Stimulated activated CD8-positive, alpha-beta memory T cell treated with anti-CD3 and anti-CD28 coated beads, Interleukin-15, amount 100 ng/mL, for 4 hours (primary cell): ENCODE measurements at places on chromosomes 13 and 19.

- DNase-seq, result no peak
Measured at GRCh38 chr13:86684402-86684801, 885.2 kb upstream of the SLITRK6 start.

- no peak for DNase-seq
Measured at GRCh38 chr19:54152878-54153524, 6.5 kb downstream of the LENG1 start.

GRCh38 chr13:98142380-98143156, at the start of gene FARP1:
Gene FARP1, plus strand, starts transcription at chr13:98143094. Its CDS starts 70,149 bp downstream, at chr13:98213243.
- no peak for DNase-seq

DNA sequence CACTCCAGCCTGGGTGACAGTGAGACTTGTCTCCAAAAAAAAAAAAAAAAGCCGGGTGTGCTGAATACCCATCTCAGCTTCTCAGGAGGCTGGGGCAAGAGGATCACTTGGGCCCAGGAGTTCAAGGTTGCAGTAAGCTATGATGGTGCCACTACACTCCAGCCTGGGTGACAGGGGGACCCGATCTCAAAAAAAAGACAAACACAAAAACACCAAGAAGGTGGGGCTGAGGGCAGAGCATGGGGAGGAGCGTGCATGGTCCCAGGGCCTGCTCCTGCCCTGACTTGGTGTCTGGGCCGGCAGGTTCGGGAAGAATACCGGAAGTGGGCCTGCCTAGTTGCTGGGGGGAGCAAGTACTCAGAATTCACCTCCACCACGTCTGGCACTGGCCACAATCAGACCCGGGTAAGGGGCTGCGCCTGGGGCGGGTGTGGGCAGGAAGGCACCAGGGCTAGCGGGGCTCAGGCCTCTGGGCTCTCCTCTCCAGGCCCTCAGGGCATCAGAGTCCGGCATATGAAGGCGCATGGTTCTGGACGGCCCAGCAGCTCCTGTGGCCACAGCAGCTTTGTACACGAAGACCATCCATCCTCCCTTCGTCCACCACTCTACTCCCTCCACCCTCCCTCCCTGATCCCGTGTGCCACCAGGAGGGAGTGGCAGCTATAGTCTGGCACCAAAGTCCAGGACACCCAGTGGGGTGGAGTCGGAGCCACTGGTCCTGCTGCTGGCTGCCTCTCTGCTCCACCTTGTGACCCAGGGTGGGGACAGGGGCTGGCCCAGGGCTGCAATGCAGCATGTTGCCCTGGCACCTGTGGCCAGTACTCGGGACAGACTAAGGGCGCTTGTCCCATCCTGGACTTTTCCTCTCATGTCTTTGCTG, 11.3 kb downstream of the DDX39A start:
- no peak for DNase-seq

- no peak for DNase-seq
Measured at GRCh38 chr19:48541813-48542212, 10.2 kb upstream of the SULT2B1 start.

- DNase-seq, result no peak
Measured at GRCh38 chr13:38309397-38309796, 40.3 kb upstream of the UFM1 start.

DNA sequence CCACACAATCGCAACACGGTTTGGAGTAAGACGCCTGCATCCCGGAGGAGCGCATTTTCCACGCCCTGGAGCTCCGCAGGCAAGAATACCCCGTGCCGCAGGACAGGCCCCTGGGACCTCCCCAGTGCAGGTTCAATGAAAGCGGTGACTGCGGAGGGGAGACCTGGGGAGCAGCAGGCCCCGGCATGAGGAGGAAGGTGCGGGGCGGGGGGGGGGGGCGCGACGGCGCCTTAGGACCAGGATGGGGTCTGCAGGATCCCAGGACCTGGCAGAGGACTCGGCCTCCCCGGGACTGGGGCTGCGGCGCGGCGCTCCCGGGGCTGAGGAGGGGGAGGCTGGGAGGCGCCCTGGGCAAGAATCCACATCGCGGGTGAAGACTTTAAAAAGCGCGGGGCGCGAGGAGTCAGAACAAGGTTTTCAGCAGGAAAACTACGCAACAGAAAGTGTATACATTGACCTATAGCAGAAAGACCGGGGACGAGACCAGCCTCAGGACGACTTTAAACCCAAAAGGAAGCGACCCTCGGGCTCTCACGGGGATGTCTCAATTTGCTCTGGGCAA, 432 bp downstream of the ZNF611 start:
- no peak for DNase-seq

DNA sequence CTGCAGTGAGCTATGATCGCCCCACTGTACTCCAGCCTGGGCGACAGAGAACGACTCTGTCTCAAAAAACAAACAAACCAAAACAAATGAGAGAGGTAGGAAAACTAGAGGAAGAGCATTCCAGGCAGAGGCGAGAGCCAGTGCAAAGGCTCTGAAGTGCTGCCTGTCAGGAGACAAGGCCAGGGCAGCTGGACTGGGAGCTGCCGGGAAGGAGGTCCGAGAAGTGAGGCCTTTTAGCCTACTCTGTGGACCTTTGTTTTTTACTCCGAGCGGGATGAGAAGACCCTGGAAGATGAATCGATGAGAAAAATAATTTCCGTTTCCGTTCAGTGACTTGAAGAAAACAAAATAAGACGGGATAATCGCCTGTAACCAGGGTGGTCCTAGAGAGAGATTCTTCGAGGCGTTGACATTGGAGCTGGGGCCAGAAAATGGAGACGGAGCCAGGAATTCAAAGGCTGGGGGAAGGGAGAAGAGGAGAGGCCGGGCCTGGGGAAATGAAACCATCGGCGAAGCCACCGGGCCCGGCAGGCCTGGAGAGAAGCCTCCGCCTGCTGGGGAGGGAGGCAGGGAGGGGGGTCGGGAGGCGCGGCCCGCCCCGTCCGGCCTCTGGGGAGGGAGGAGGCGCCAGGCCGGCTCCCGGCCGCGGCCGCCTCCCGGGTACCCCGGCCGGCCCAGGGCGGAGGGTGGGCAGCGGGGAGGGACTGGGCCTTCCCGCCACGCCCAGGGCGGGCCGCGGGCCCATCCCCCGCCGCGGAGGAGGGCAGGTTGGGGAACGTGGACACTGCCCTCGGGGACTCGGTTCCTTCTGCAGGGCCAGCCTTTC, 7.8 kb upstream of the SERTAD1 start:
- DNase-seq, result no peak

DNA sequence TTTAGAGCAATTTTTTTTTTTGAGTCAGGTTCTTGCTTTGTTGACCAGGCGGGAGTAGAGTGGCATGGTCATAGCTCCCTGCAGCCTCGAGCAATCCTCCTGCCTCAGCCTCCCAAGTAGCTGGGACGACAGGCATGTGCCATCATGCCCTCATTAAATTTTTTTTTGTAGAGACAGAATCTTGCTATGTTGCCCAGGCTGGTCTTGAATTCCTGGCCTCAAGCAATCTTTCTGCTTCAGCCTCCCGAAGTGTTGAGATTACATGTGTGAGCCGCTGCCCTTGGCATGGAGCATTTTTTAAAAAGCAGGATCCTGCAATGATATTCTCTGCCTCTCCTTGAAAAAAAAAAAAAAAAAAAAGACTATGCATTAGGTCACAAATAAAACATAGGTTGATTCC, 5.9 kb downstream of the GPR32 start:
- no peak for DNase-seq

DNA sequence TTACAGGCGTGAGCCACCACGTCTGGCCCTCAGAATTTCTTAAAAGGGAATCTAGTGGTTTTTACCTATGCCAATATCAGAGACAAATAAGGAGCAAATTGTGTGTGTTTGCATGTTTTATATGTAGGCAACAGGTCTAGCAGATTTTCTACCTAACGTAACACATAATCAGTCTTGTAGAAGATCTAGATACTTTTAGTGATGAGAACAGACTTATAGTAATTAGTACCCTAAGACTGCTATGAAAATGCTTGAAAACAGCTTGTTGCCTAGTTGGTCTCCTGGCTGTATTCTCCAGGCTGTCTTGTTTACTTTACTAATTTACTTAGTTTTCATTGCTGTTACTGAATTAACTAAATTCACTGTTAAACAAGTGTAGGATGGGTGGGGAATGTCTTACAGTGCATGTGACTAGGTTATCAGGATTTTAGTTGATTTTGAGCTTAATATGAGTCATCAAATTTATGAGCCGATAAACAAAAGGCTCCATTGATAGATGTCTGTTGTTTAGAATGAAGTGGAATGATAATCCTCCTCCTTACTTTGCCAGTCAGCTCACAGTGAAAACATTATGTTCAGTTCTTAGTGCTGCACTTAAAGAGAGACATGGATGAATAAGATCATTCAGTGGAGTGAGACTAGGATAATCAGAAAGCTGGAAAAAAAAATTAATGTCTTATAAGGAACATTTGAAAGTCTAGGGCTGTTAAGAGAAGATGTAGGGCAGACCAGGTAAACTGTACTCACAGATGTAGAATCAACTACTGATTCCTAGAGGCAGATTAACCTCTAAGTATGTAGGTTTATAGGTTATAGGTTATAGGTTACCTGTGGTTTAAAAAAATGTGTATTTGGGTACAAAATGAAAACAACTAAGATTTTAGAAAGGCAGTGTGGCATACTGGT, 22.4 kb downstream of the GTF2F2 start:
- DNase-seq, result no peak

GRCh38 chr13:103003631-103004030, 62.6 kb downstream of the SLC10A2 start:
- no peak for DNase-seq

DNA sequence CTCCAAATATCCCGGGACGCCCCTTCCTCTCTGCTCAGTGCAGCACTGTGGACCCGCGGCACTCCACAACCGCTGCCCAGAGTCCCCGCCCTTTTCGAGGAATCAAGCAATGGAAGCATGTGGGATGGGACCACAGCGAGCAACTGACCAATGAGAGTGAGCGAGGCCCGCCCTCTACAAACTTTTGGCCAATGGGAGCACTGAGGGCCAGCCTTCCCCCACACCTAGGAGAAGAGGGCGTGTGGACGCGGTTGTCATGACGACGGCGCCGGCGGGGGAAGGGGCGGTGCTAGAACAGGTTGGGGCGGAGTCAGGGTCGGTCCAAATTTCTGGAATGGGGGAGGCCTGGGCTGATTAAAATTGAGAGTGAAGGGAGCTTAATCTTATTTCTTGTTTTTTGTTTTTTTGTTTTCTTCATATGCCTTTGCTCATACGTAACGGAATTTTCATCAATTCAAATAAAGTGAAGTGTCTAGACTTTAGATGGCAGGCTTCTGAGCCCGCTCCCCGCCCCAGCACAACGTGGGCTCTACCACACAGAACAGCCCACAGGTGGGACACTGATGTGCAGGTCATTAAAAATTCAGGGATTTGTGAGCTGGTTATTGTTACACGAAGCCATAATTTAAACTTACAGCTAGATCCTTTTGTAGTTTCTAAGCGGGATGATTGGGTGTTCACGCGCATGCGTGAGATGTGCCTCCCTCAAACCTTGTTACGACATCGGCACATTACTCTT, at the start of gene DNAAF3:
TSS of gene DNAAF3 (minus strand) at position 84 of the 739 bp plus-strand sequence. CDS start 200 bp downstream, outside the sequence.
- no peak for DNase-seq

DNA sequence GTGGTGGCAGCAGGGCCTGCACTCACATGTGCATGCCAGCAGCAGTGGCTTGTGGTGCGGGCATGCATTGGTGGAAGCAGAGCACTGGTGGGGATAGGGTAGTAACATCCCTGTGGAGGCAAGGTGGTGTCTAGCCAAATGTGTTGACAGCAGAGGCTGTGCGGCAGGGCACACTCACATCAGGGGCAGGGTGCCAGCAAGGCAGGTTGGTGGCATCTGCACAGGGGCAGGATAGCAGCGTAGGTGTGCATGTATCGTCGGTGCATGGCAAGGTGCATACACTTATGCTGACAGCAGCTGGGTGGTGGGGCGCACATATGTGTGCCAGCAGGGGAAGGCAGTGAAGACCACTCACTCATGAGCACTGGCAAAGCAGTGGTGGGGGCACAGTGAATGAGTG, 211.5 kb upstream of the CSNK1A1L start:
- no peak for DNase-seq

DNA sequence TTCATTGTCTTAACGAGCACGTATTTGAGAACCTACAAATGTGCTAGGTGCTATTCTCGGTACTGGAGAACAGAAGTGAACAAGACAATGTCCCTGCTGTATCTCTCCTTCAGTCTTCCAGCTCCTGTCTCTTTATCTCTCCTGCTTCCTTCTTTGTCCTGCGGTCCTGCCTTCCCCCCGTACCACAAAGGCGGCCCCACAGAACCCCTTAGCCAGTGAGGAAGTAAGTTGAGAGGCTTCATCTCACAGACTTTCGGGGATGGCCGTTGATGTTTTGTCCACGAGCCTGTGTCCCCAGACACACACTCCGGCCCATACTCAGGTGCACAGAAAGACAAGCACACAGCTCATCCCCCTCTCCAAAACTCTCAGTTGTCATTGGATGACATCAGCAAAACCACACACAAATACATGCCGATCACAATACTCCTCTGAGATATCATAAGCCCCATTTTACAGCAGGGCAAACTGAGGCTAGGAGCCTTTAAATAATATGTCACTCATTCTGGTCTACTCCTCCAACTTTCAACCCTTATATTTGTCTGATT, 507 bp upstream of the SWSAP1 start:
- no peak for DNase-seq

GRCh38 chr19:2468596-2468995, 7.3 kb upstream of the GADD45B start:
- DNase-seq, result no peak

DNA sequence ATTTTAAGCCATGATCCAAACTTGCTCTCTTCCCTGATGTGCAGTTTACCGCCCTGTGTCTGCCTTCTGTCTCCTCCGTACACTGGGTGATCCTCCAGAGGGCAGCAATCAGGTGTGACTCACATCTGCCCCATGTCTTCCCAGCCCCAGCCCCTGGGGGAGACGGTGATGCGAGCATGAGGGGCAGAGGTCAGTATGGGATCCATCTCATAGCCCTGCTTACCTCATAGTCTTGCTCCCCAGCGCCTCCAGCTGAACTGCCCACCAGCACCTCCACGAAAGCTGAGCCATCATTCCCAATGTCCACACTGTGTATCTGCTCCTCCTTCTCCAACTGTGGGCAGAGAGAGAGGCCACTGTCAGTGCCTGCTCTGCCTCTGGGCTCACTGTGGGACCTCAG, 14.6 kb downstream of the XRCC1 start:
- no peak for DNase-seq

GRCh38 chr13:47707414-47707813, 293.7 kb downstream of the SUCLA2 start:
- DNase-seq, result no peak

- DNase-seq, result no peak
Measured at GRCh38 chr13:78339927-78340326, 263.4 kb downstream of the POU4F1 start.

DNA sequence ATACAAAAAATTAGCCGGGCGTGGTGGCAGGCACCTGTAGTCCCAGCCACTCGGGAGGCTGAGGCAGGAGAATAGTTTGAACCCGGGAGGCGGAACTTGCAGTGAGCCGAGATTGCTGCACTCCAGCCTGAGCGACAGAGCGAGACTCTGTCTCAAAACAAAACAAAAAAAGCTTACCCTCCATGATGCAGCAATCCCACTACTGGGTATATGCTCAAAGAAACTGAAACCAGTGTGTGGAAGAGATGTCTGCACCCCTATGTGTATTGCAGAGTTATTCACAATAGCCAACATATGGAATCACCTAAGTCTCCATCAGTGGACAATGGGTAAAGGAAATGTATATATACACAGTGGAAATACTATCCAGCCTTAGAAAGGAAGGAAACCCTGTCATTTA, 19.6 kb upstream of the TTYH1 start:
- no peak for DNase-seq
